ENCODE measurements at places on chromosomes 4 and X.

GRCh38 chr4:39763714-39764572, 66.0 kb downstream of the UBE2K start:
- DNase-seq, result no peak

DNA sequence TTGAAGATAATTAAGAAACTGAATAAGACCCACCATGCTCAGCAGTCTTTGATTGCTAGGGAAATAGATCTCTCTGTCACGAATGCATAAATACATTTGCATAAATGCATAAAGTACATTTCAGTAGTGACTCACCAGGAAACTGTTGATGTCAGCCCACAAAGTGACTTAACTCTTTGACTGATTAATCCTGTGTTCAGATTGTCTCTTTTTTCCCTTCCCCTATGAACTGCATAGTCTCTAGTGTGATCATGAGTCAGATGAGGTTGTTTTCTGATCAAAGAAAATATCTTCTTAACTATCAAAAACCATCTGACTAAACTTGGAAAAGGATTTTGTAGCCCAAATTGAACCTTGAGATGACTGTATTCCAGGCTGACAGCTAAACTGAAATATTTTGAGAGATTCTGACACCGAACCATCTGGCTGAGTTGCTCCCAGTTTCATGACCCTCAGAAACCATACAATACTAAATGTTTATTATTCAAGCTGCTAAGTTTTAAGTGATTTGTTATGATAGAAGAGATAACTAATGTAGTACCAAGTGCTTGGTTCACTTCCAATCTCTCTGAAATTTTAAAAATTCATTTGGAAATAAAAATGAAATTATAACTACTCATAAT, 1381.5 kb upstream of the AGA start:
- DNase-seq, result no peak

DNA sequence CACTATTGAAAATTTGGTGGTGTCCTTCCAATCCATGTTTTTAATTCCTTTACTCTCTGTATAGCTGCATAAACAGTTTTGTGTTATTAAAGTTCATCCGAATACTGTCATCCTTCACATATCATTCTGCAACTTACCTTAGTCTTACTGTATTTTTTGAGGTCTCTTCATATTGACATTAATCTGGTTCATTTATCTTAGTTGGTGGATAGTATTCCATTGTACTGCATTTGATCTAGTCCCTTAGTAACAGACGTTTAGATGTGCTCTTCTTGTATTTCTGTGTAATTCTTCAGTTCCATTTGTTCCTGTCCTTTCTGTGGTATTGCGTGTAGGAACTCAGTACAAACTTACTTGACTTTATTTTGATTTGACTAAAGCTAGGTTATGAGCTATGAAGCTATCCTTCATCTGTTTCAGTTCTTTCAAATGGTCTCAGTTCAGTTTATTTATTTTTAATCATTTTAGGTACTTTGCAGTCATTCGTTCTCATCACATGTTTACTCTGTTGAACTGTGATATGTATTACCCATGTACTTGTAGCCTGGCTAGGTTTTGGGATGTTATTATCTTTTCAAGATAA, 41.3 kb downstream of the RAPGEF2 start:
- no peak for DNase-seq

- no peak for DNase-seq
Observed at GRCh38 chr4:136768925-136769275, 763.4 kb downstream of the PCDH18 start.

- no peak for DNase-seq
Observed at GRCh38 chr4:14336656-14337055, 665.6 kb upstream of the CPEB2 start.

- DNase-seq, result no peak
Observed at GRCh38 chrX:82848111-82848510, 660.0 kb upstream of the POU3F4 start.

DNA sequence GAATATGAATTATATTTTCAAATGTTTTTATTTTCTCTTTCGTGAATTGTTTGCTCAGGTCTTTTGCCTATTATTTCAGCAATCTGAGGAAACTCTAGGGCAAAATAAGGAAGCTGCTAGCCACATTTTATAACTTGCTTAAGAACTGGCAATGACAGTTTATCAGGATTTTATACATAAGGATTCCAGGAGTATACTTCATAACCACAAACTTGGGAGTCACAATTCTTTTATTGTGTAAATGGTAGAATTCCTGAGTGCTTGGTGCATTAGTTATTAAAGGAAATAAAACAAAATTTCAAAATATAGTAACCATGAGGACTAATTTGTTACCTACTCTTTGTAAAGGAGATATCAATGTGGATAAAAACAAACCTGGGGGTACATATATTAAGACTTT, 54.4 kb downstream of the PALLD start:
- DNase-seq, result no peak

- DNase-seq, result no peak
Observed at GRCh38 chr4:98749206-98749605, 90.8 kb upstream of the TSPAN5 start.

DNA sequence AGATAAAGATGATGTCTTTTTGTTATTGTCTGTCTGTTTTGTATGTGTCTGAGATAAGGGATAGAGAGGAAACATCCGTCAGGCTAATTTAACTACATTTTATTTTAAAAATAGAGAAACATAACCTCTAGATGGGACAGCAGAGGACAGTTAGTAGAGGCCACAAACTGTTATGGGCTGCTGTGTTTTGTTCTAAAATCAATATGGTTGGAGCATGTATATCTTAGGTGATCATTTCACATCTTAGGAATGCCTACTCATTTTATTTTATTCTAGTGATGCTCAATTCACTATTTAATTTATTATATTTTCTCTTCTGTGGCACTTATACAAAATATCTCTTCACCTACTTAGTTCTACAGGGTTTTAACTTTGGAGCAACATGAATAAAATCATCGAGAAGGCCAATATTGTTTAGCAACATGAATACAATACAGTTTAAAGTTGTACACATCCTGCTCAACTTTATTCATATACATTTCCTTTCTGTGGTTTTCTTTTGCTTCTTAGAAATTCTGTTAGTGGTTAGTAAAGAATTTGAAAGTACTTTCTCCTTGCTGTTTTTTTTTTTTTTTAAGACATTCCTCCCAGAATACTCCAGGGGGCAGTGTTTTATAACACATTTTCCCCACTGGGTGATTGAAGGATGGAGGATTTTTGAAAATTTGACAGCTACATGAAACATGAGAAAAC, 392.9 kb downstream of the UNC5C start:
- no peak for DNase-seq

DNA sequence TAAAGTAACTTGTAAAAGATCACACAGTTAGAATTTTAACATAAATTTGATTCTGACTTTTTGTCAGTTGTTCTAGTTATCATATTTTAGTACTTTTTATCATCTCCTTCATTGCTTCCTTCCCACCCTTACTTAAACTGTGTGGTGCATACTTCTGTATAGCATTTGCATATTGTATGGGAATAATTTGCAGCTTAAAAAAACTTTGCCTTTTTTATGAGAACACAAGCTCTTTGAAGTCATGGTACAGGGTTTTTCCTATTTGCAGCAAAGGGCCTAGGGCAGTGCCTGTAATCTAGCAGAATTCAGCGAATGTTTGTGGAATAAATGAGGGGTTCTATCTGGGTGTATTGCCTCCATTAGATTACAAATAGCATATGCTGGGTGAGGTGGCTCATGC, 41.6 kb downstream of the SYNPO2 start:
- no peak for DNase-seq

DNA sequence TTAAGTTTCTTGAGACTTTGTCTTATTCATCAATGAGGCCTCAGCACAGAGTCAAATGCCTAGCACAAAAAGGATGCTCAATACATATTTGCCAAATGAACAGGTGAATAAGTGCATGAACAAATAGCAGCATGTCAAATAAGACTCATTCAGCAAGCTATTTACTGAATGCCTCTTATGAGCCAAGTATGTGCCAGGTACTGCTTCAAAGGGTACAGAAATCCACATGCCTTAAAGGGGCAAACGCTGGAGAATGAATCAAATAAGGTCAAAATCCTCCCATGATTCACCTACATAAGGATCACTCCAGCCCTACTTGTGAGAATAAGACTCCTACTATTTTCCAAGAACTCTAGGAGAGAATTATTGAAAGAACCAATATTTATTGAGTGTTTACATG, 260.2 kb upstream of the CPEB2 start:
- DNase-seq, result no peak

GRCh38 chrX:39969819-39970504, 127.8 kb downstream of the BCOR start:
- DNase-seq, result no peak

GRCh38 chr4:134465417-134465816, 263.8 kb upstream of the PABPC4L start:
- DNase-seq, result no peak

- DNase-seq, result no peak
Observed at GRCh38 chr4:2994917-2995316, 31.5 kb downstream of the GRK4 start.

DNA sequence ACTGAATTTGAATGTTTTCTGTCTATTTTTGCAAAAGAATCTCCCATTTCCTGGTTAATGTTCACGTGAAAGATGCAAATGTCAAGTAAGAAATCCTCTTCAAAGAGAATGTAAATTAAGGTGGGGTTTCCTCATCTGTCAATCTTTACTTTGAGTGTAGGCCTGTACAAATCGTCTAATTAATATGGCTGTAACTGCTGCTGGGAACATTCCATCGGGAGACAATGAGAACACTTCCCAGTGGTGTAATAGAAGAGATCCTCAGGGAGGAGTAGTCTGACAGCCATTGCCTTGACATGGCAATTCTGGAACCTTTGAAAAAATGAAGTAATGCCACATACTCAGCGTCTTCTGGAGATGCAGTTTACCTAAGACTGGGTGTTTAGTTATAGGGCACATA, 3.7 kb downstream of the EREG start:
- no peak for DNase-seq

DNA sequence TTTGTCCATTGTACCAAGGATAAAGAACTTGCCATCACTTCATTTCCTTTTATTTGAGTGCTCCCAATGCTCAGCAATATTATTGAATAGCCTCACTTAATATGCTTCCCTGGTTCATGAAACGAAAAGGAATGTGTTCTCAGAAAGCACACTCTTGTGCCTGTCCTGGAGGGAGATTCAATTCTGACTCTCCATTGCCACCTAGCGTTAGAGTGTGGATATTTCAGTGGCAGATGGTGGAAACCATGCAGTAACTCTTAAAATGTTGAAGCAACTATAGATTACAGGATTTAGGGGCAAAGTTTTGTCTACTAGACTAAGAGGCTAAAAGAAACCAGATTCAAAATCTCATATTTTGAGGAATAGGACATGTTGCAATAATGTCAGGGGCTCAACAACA, 36.0 kb downstream of the GAB3 start:
- DNase-seq, result peak; percentile 21

- no peak for DNase-seq
Observed at GRCh38 chr4:10089346-10089745, 27.3 kb downstream of the WDR1 start.

GRCh38 chrX:38516196-38516774, 45.1 kb upstream of the TSPAN7 start:
- DNase-seq, result no peak

- no peak for DNase-seq
Observed at GRCh38 chrX:102684772-102685520, 27.3 kb upstream of the GPRASP2 start.

GRCh38 chr4:149266301-149266700, 549.3 kb downstream of the IQCM start:
- DNase-seq, result no peak

- DNase-seq, result no peak
Observed at GRCh38 chr4:162117051-162117450, 46.7 kb downstream of the FSTL5 start.

GRCh38 chrX:12702509-12703091, 88.6 kb upstream of the PRPS2 start:
- DNase-seq, result peak; percentile 1

- DNase-seq, result no peak
Observed at GRCh38 chr4:115770046-115770543, 656.7 kb upstream of the NDST4 start.

GRCh38 chrX:154409222-154409871, at the start of gene DNASE1L1:
TSS of gene DNASE1L1 (minus strand) at chrX:154409254. CDS start at chrX:154405568, 3,686 bp downstream.
- no peak for DNase-seq

GRCh38 chr4:181604546-181604945, 638.7 kb upstream of the TENM3 start:
- no peak for DNase-seq

DNA sequence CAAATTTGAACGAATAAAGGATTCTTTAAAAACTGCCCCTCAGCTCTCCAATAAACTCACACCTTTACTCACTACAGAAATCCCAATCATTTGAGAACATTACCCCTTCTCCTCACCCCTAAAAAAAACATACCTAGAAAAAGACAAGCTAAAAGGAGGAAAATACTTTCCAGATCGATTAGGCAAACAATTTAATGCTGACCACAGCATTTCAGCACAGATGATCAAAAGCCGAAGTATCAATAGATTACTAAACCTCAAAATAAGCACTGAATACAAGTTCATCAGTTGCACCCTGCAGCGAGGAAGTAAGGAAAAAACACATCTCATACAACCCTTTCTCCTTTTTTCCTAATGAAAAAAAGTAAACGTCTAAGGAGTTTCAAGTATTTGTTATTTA, 65.5 kb downstream of the MBNL3 start:
- DNase-seq, result no peak

- DNase-seq, result no peak
Observed at GRCh38 chr4:175657571-175657970, 154.5 kb downstream of the GPM6A start.

GRCh38 chr4:6873792-6874461, 35.7 kb upstream of the TBC1D14 start:
- DNase-seq, result peak; percentile 78

- DNase-seq, result no peak
Observed at GRCh38 chr4:151418856-151419255, 9.9 kb downstream of the FHIP1A start.

DNA sequence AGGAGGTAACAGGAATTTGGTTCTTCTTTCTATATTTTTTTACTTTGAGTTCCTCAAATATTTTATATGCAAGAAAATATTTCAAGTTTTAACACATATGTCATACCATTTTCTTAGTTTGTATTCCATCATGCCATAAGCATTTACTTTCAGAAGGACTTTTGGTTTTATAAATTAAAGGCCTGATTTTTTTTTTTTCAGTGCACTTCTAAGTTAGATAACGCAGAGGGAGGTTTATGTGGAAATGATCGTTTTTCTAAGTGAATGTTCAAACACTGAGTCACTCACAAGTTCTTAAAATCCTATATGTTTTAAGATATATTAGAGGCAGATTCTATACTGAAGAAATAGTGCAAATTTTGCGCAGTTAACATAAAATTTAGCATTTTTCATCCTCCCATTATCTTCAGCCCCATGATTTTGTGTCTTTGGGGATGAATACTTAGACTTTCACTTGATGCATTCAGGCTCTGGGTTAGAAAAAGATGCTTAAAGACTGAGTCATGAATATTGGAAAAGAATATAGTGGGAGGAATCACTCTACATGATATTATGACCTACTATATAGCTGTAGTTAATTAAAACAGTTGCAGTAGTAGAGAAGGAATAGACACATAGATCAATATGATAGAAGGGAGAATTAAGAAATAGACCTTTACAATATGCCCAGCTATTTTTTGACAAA, 54.9 kb downstream of the COL4A5 start:
- DNase-seq, result no peak
